ENCODE measurements at places on chromosomes 13 and 19. TPM values are rescaled to one million over a fixed set of nuclear protein-coding genes. Genes with fewer than 3 reads are reported as not detected.

C1QTNF9 gene
- total RNA-seq: 2.1 TPM

ZFP30 gene
- total RNA-seq: 22.0 TPM

ZNF208 gene
- total RNA-seq: 23.1 TPM

GPC5 gene
- total RNA-seq: 2.2 TPM

DNA sequence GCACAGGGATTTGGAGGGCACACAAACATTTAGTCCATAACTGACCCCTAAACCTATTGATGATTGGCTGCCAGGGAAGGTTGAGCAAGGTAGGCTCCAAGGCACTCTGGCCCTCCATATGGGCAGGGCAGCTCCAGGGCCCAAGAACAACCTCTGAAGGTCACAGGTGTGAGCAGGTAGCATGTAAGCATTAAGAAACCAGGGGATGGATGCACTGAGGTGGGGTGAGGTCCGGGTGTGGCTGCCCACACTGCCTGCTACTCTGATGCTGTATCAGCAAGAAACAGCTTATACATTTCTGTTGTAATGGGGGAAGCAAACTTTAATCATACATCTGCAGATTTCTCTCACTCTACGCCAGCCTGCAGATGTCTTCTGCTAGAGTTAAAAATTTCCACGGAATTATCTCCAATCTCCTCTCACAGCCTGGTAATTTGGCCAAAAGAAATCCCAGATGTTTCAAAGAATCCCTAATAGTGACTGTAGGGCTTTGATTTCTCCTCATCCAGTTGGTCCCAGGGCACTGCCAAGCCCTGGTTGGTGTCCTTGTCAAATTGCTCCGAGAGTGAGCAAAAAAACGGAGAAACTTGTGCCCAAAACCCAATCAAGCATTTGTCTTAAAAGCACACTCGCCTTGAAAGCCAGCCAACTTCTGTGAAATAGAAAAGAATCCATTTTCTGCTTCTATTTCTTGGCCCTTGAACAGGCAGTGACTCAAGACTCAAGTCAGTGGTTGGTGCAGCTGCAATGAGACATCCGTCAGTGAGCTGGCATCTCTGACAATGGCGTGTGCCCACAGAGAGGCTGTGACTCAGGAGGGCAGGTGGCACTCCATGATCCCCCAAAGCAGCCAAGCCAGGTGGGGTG is 72.5 kb upstream of the MRI1 start:
- DNase-seq: no peak

DNA sequence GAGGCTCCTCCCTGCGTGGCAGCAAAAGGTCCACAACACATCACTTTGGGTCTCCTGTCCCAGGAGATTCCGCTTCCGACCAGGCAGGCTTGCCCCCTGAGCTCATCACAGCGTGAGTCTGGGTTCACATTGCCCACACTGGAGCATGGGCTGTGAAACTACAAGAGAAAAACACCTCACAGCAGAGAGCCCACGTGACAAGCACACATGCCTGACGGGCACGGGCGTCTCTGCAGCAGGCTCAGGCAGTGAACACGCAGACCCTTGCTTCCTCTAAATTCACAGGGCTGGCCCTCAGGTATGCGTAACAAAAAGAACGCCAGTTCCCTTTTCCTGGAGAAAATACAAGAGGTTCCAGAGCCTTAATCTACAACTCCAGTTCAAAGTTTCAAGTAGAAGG is 41.9 kb downstream of the RASA3 start:
- no peak for DNase-seq

DNA sequence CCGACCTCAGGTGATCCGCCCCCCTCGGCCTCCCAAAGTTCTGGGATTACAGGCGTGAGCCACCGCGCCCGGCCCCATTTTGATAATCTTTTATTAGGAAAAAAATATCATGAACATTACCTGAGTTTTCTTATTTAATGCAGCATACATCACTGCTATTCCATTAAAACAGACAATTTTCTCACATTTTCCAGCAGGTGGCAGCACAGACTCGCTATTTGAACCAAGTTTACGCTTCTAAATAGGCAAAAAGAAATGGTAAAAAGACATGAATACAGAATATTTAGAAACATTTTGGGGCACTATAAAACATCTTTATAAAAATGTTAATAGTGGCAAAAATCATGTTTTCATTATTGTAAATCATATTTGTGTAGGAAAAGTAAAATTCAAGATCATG is 903.1 kb downstream of the SLITRK6 start:
- peak; percentile 17 for DNase-seq

DNA sequence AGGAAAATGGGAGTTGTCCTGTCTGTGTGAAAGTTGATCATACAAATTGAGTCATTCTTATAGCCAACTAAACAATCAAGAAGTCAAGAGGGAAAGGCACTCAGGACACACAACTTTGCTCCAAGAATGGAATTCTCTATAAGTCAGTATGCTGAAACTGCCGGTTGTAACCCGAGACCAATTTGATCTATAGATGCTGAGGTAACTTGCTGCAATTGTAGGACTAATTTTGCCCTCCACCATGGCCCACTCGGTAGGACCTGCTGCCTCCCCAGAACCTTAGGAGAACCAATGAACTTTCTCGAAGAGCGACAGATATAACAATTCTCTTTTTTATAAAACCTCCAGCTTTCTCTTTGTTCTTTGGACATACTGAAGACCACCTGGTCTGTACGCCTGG is 157.0 kb downstream of the RNF17 start:
- no peak for DNase-seq

DNA sequence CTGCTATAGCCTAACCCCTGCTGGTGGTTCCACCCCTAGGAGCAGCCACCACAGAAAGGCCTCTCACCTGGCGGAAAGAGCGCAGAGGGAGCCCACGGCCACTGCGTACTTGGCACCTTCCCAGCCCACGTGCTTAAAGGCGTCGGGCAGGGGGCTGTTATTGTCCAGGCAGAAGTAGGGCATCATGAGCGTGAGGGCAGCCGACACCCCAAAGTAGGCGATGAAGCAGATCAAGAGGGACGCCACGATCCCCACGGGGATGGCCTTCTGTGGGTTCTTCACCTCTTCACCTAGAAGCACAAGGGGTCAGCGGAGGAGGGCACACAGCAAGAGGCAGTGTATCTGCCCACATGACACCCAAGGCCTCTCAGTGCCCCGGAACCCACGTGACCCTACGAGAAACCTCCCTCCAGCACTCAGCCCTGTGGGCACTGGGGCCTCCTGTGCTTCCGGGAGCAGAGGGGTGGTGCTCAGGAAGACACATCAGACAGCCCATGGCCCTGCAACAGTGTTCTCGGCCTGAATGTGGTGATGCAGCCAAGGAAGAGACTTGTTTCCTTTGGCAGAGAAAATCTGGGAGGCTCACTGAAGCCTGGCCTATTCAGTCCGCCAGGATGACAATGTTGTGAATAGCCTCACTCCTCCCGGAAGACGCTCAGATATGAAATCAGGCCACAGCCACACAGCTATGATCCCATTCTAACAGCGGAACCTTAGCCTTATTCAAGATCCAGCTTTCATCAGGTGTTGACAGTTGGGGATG is 72.1 kb downstream of the SLC7A1 start:
- peak; percentile 49 for DNase-seq

DNA sequence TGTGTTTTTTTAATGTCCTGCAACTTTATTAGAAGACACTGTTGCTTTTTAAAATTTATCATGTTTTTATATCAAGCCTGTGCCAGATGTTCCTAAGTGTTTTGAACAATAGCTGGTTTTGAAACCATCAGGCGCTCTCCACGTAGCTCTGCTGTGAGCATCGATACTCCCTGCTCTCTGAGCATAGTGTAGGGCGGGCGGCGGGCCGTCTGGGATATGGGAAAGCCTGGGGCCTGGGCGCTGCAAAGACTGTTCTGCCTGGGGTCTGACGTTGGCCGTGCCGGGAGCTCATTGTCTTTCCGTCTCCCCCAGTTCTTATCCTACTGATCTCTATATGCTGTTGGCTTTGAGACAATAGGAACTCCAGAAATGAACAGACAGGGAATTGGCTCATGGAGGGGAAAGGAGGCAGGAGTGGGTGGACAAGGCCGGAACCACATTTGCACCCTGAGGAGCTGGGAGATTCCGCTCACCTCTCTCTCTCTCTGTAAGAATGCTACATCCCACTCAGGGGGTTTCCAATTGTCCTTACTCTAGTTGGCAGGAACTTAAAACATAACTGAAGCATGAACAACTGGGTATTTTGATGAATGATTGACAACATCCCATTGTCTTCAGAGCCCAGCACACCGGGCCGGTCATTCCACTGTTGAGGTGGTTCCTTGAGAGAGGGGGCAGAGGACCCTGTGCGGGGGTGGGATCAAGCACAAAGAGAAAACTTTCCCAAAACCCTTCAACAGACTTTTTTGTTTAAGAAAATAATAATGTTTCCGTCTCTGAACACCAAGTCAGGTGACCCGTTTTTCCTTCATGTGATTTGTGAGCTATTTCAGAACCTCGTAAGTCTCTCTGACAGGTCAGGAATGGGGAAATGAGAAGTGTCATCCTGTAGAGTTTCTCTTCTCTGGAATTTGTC is 64.7 kb downstream of the COL4A2 start:
- no peak for DNase-seq

GRCh38 chr13:86960876-86961275 is 710.3 kb upstream of the SLITRK5 start:
- no peak for DNase-seq

GRCh38 chr13:73450583-73450982 is 391.8 kb downstream of the KLF5 start:
- no peak for DNase-seq

DNA sequence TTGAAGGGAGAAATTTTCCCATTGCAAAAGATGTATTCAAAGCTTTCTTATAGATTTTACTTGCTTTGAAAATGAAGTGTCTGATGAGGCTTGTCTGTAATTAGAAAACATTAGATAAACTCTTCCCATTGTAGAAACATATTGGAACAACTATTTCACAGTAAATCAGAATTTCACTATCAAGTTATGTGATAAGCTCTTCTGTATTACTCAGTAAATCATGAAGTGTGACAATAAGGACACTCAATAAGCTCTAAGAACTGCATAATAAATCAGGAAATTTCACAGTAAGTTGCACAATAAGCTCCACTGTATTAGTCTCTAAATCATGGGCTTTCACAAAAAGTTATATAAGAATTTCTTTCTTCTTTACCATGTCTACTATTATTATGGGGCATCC is 1546.6 kb downstream of the SLITRK5 start:
- no peak for DNase-seq

- no peak for DNase-seq
These were observed 1.4 kb upstream of the QTRT1 start for GRCh38 chr19:10699650-10700335.

- DNase-seq: no peak
These were observed 221.9 kb downstream of the TSHZ3 start for GRCh38 chr19:31127134-31127967.

DNA sequence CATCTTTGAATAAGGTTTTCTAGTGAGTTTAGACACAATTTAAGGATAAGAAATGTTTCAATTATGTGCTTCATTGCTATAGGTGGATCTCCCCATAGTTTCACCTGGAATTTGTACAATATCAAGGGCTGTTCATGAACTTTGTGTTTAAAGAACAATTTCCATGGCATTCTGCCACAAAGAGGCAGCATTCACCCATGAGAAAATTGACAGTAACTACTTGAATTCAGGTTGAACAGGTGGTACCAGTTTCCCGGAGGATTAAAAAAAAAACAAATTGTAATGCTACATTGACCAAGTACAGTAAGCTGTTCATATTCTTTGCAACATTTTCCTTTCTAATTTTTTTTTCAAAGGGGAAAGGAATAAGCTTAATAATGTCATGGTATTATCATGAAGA is 9.1 kb downstream of the SLITRK5 start:
- DNase-seq: no peak

- no peak for DNase-seq
These were observed 20.4 kb upstream of the ARGLU1 start for GRCh38 chr13:106588367-106588766.

DNA sequence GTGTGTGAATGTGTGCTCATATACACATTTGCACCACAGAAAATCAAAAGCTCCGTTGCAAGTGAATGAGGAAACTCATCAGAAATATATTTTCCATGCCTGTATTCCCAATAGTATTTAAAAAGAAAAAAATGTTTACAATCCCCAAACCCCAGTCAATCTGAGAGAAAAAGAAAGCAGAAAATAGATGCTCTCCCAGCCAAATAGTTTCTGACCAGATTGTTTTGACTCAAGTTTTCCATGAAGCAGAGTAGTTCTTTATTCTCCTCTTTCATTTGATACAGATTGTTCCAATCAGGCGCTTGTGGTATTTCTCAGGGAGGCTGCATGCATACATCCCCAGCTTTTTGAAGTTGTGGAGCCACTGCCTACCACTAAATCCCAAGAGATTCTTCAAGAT is 110.6 kb downstream of the STARD13 start:
- peak; percentile 98 for DNase-seq

- no peak for DNase-seq
These were observed 32.6 kb upstream of the MTIF3 start for GRCh38 chr13:27482983-27483382.

DNA sequence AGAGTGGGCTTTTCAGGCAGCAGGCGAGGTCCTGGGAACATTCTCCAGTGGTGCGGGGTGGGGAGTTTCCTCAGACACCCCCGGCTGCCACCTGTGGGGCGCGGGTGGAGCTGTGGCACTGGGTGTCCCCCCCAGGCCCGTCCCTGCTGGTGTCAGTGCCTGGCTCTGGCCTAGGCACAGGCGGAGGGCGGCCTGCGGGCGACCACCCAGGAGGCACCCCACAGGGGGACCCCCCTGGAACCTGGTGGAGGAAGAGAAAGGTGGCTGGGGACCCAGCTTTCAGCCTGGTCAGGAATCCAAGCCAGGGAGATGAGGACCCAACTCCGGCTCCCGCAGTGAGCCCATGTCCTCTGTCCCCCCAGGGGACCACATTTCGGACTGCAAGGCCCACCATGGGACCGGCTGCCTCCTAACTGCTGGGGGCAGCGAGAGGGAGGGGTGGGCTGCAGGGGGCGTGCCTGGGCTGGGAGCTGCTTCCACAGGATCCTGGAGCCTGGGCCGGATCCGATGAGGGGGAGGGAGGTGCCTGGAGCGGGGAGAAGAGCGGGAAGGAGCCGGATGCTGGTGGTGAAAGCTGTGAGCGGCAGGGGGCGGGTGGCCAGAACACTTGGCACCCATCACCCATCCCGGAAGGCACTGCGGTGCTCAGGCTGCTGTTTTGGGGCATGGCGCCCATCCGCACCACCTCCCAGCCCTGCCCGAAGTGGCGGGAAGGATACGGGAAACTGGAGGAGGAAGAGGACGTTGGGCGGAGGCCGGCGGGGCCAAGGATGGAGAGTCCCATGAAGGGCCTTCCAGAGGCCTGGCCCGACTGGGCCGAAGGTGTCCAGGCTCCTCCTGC is 5.5 kb upstream of the CTXN1 start:
- DNase-seq: no peak

- no peak for DNase-seq
These were observed 8.7 kb downstream of the NR2F6 start for GRCh38 chr19:17236811-17237543.

DNA sequence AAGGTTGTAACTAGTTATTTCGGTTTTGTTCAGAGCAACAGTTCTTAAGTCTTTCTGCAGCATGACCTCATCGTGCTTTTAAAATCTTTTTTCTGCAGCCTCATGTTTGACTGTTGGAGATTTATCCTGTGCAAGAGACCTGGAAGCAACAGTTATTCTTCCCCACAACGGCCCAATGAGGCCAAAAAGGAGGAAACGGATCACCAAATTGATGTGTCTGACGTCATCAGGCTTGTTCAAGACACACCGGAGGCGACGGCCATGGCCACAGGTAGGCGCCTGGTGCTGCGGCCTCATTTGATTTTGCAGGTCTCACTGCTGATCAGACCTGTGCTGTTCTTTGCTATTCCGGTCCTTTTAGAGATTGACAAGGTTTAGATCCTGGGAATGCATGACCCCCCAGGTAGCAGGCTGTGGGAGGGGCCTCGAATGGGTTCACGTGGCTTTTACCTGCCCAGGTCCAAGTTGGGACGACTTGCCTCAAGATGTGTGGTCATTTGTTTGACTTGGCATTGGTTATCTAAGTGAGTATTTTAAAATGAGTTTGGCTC is 66.8 kb upstream of the MCF2L start:
- peak; percentile 6 for DNase-seq

- no peak for DNase-seq
These were observed 3.9 kb downstream of the RPL18A start for GRCh38 chr19:17863520-17864182.
